ENCODE measurements at places on chromosomes 2 and 18.

- DNase-seq: no peak
Observed at GRCh38 chr2:33134086-33134771, 187.5 kb downstream of the LTBP1 start.

DNA sequence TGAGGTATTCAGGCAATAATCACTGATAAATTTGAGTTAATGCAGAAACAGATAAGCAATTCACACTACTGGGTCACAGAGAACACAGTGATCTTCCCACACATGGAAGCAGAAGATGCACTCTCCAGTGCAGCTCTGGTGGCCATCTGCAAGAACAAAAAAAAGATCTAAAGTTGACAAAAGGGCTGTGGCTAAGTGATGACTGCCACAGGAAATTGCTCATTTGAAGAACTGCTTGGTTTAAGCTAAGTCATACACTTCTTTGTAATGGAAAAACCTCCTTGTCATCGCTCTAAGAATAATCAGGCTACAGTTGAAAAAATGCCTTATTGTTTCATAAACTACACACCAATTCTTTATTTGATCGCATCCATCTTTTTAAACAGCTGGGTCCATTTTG lies 115.1 kb downstream of the DTNB start:
- no peak for DNase-seq

DNA sequence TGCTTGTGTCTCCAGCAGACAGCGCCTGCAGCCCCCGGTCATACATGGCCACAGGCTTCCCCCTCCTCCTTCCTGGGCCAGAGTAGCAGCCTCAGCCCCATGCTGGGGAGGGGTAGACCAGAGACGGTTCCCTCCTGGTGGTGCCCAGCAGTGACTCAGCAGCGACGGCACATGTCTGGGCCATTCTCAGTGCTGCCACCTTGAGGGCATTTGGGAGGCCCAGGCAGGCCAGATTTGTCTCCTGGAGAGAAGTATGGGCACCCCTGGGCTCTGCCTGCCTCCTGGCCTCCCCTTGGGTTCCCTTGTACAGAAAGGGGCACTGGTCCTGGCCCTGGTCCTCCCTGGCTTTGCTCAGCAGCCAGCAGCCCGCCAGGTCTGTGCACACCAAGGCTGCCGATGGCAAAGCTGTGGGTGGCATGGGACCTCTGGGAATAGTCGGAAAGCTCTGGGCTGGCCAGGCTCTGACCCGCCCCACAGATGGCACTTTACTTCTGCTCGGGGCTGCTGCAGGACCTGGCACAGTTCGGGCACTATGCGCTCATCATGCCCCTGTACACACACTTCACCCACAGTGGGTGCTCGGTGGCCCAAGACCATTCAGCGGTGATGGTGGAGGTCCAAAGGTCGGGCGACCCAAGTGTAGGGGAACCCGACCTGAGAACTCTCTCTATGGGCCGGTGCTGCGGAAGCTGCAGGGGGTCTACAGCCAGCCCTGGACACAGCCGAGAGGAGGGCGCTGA lies 11.4 kb upstream of the ALPI start:
- DNase-seq: no peak

- no peak for DNase-seq
Observed at GRCh38 chr2:16861530-16861929, 195.9 kb upstream of the CYRIA start.

GRCh38 chr2:24313744-24314632 lies 46.3 kb downstream of the ITSN2 start:
- DNase-seq: no peak

GRCh38 chr2:74399785-74400184 lies 19.7 kb upstream of the DCTN1 start:
- no peak for DNase-seq

GRCh38 chr2:143259368-143259958 lies 130.2 kb downstream of the ARHGAP15 start:
- DNase-seq: peak; percentile 26
